ENCODE measurements at places on chromosomes 3 and 15.

DNA sequence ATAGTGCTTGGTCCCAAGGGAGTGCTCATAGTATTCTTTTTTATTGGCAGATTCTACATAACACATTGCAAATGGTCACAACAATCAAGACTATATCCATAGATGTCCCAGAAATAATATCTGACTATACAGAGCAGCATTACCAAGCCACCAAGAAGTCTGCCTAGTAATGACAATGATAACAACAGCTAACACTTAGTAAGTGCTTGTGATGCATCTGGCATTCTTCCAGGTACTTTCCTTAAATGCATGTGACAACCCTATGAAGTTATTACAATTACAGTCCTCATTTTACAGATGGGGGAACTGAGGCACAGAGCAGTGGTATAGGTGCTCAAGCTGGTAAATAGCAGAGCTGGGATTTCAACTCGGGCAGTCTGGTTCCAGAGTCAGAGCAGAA, 49.6 kb upstream of the ICE2 start:
- no peak for DNase-seq

DNA sequence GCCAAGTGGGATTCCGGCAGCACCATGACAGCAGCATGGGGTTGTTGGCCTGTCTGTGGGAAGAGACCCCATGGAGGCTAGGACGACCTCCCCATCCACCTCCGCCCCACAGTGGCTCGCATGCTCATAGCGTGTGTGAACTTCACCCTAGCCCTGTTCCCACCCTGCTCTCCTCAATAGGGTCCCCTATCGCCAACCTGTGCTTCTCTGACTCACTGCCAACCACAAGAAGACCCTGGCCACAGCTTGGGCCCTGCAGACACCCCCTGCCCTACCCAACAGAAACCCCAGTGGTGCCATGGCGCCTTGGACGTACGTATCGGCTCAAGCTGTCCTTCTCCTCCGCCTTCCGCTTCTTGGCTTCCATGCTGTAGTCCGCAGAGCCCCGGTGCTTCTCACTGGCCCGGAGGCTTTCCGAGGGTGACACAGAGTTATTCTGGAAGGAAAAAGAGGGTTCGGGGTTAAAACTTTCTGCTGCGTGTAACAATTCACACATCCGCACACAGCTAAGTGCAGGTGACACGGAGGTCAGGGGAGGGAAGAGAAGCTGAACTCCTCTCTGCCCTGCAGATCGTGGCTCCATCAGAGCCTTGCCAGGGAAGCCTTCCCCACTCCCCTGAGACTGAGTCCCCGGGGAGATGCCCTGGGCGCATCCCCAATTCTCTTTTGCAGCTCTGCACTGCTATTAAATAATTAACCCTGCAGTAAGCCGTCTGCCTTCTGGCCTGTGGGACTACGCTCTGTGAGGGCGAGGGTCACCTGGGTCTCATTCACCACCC, 37.3 kb downstream of the TLE3 start:
- DNase-seq, result no peak

GRCh38 chr15:43410572-43411214, 39.8 kb downstream of the TUBGCP4 start:
- DNase-seq, result no peak

- DNase-seq, result no peak
Observed at GRCh38 chr3:73423116-73423515, 201.6 kb downstream of the PDZRN3 start.

- no peak for DNase-seq
Observed at GRCh38 chr3:58464866-58465265, 27.0 kb upstream of the KCTD6 start.

DNA sequence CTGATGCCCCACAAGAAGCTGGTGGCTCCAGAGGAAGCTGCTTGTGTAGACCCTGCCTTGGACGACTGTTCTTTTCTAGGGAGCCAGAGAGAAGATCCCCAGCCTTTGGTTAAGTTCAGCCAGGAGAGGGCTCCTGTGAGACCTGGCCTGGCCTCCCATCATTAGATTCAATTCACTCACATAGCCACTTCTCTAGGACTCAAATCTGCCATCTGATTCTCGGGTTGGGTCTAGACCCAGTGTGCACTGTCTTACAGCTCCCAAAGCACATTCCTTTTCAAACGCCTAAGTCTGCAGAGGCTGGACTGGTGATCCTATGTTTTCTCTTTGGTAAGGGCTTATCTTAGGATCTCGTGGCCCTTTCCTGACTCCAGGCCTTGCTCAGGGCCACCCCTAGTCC, 81.7 kb upstream of the NPHP3 start:
- no peak for DNase-seq

- DNase-seq, result no peak
Observed at GRCh38 chr15:55250941-55251340, 38.7 kb downstream of the RAB27A start.

GRCh38 chr3:50127251-50127691, 27.9 kb upstream of the SEMA3F start:
- no peak for DNase-seq

- DNase-seq, result no peak
Observed at GRCh38 chr3:41740374-41740886, 221.5 kb downstream of the ULK4 start.

DNA sequence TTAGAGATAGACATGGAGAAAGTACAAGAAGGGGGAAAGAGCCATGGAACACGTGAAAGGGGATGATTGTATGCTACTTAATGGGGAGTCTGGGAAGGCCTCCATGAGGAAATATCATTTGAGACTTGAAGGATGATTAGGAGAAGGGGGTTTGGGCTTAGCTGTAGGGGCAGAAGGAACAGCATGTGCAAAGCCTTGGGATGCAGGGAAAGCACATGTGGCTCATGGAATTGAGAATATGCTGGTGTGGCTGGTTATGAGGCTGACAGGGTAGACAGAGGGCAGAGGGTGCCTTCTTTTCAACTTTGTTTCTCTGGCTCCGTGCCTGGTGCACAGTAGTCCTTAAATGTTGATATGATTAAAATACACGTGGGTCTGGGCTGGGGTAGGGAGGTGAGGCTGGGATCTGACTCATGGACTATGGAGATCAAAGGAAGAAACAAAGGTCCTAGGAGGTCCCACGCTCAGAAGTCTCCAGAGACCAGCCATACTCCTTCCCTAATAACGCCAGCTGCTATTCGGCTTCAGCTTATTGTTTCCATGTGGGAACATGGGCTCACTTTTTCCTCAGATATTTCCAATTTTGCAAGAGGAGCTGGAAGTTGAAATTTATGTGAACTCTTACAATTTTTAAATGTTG, 1.1 kb downstream of the GTF2E1 start:
- no peak for DNase-seq

- DNase-seq, result no peak
Observed at GRCh38 chr3:77871436-77871835, 831.5 kb downstream of the ROBO2 start.

- no peak for DNase-seq
Observed at GRCh38 chr3:115233021-115233420, 85.9 kb upstream of the ZBTB20 start.

GRCh38 chr3:86989611-86990010, 1.3 kb downstream of the VGLL3 start:
- DNase-seq, result no peak

DNA sequence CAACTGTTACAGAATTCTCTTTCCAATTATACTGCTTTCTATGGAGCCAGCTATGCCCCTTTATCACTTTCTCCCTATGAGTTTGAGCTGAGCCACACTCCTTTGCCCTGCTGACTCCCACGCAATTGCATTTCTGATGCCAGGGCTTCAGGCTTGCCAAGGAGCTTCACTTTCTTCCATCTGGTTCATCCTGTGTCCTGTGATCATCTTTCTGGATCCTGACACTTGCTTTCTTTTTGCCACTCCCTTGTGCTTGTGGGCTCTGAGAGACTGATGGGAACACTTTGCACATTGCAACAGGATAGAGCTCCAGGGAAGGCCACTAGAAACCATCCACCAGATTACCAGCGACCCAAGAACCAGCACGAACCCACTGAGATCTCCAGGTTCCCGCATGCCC, 77.0 kb upstream of the SEC13 start:
- no peak for DNase-seq

DNA sequence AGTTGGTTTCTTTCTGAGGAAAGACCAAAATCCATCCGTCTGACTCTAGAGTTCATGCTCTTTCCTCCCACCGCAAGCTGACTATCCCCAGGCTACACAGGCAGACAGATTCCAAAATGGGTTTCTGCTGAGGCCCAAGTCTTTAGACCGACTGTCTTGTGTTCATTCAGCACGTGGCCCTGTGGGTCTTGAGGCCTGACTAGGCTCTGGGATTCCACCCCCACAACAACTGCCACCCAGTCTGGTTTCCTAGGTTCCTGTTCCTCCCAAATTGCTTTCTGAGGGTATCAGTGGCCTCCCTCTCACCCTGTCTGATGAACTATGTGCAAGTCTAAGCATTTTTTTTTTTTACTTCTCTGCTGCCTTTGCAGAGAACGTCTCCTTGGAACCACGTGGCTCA, 67.7 kb downstream of the CYP19A1 start:
- DNase-seq, result no peak

- no peak for DNase-seq
Observed at GRCh38 chr3:38586546-38587520, 62.7 kb downstream of the SCN5A start.

DNA sequence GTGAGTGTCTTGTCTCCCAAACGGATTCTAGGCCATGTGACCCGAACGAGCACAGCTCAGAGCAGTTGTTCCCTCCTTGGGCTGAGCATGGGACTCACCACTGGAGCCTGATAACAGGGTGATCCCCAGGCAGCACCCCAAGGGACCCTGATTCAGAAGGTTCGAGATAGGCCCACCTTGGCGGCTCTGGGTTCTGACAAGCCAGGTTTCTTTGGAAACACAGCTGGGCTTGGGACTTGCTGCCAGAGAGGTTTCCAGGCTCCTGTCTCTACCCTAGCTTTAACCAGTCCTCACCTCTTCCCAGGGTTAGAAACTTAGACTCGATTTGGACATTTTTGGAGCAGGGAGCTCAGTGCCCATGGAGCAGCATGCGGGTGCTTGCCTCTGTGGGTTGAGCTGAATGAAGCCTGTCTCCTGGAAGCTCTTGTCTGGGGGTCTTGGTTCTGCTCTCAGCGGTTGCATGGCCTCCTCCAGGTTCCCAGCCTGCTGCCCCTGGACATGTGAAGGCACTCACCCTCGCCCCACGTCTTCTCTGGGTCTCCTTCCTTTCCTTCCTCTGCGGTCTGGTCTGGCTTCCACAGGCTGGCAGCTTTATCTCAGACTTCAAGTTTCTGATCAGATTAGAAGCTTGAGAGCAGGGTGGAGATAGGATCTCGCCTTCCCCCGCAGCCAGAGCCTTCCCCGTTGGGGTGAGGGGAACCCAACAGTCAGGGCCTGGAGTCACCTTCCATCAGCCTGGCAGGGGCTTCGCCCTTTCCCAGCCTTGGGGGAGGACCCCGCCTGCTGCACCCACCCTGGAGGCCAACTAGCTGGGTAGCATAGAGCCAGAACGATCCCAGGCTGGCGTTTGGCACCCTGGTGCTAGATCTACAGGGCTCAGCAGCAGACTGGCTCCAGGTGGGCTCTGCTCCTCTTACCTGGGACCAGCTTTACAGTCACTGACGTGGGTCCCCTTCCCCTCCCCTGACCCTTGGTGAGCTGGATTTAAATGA, 21.0 kb downstream of the PAQR5 start:
- no peak for DNase-seq

DNA sequence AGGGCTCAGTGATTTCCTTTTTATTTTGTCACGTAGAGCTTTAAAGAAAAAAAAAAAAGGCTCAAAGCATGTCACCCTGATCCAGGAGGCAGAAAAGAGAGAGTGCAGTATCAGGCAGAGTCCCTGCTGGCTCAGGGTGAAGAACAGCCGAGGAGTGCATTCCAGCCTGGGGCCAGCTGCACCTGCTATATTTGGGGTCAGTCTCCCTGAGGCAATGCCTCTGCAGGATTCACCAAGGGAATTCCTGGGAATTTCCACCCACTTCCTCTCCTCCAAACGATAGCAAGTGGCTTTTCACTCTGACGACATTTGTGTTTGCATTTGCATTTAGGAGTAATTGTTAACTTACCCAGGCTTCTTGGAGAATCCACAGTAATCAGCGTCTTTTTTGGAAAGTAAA, 202.9 kb upstream of the CTNNB1 start:
- DNase-seq, result peak; percentile 31

- DNase-seq, result no peak
Observed at GRCh38 chr3:121916189-121916588, 22.0 kb downstream of the SLC15A2 start.

GRCh38 chr3:56833022-56833421, 31.3 kb upstream of the ARHGEF3 start:
- DNase-seq, result no peak

DNA sequence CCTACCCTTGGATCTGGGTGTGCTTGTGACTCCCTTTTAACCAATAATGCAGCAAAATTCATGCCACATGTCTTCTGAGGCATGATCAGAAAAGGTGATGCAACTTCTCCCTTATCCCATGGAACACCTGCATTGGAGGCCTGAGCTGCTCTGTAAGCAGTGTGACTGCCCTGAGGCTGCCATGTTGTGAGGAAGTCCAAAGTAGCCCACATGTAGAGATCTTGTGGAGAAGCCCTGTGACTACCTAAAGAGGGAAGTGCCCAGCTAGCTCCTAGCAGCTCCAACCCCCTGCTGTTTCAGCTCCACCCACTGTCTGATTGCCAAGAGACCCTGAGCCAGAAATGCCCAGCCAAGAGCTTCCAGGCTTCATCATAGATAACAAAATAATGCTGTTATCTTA, 6.4 kb upstream of the NR1D2 start:
- no peak for DNase-seq

DNA sequence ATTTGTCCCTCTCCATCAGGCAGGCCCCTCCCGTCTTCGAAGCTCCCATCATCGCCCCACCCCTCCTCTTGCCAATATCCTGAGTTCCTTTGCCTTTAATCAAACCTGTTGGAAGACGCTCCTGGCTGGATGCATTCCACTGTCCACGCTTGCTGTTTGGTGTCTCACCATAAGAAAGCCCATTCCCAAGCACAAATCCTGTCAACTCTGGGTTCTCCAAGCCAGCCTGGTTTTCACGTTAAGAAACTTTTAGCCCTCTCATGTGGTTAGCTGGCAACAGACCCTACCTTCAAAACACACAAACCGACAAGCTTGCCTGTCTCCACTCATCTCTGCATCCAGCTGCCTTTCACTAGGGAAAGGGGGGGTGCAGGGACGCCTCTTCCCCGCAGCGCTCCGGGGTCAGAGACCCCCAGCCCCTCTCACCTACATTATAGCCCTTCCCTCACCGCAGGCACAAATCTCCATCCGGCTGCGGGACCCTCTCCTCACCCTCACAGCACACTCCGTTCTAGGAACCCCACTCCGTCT, 1.1 kb downstream of the GORASP1 start:
- peak; percentile 38 for DNase-seq

DNA sequence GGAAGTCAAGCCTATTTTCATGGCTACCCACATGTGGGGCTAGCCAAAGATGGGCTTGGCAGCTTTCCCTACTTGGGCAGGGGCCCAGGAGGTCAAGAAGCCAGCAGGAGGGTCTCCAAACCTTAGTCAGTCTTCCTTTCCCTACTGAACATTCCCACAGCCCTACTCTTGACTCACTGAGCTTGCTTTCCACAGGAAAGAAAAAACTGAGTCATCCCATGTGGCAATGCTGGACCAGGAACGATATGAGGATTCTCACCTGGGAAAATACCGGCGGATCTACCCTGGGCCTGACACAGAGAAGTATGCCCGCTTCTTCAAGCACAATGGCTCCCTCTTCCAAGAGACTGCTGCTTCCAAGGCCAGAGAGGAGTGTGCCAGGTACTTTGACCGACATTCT, 3.7 kb upstream of the NGRN start:
- no peak for DNase-seq
